ENCODE measurements at places on chromosomes 2 and 18.
A peak's percentile ranks its signal among the peaks of the same experiment; 100 is the strongest.

GRCh38 chr2:53210538-53210937, 557.1 kb upstream of the CHAC2 start:
- no peak for DNase-seq

DNA sequence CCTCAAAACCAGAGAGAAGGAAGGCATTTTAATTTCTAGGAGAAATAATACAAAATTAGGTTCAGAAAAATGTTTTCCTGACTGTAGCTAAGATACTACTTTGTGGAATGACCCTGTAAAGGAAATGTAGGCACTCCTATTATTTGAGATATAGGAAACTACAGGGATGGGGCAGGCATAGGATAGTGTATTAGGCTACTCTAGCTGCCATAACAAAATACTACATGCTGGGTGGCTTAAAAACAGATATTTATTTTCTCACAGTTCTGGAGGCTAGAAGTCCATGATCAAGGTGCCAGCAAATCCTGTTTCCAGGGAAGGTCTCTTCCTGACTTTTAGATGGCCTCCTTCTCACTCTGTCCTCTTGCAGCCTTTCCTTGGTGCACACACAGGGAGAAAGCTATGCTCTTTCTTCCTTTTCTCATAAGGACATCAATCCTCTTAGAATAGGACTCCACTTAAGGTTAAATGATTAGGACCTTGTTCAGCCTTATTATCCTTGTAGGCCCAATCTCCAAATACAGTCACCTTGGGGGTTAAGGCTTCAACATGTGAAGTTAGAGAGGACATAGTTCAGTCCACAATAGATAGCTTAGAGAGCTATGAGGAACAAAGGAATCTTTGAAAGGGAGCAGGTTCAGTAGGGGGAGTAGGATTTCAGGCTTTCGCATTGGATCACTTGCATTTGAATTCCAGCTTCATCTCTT, 14.0 kb upstream of the CAVIN2 start:
- no peak for DNase-seq

DNA sequence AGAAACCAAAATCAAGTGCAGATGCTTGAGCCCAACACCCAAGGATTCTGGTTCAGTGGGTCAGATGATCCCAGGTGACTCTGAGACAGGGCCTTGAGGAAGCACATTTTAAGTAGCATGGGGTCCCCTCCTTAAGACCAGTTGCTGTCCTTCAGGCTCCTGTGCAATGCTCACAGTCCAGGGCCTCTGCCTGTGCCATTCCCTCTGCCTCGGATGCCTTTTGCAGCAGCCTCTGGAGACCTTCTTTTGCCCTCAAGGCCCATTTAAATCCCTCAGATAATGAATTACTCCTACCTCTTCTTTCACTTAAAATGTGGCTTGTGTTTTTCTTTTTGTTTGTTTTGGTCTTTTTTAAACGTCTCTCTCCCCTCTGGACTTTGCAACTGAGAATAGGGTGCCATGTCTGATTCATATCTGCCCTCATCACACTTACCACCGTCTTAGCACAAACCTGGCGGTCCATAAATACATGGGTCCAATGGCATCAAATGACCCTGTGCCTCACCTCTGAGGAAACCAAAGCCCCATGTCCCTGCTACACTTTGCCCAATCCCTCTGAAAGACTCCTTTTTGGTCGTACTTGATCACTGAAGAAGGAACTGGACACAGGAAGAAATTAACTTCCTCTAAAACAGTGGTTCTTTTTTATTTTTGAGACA, 14.2 kb downstream of the ACTG2 start:
- no peak for DNase-seq

- DNase-seq = no peak
Observed at GRCh38 chr18:33184175-33184574, 256.3 kb downstream of the CCDC178 start.

- no peak for DNase-seq
Observed at GRCh38 chr2:20150806-20151571, 73.9 kb downstream of the SDC1 start.

DNA sequence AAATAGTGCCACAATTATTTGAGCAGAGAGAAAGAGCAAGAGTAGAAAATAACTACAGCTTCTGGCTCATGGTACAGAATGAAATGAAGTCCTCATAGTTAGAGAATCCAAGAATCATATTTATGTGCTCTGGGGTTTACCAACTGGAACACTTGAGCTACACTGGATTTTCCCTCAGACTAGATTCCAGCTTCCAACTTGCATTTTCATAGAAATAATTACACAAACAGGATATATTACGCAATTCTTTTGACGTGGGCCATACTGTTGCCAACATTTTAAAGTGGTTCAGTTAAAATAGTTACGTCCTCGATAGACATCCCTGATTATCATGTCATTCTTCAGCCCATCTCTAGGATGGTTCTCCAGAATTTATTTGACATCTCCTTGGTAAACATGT, 129.2 kb downstream of the ETAA1 start:
- DNase-seq = no peak

GRCh38 chr18:10230072-10230471, 224.4 kb upstream of the APCDD1 start:
- DNase-seq = no peak

DNA sequence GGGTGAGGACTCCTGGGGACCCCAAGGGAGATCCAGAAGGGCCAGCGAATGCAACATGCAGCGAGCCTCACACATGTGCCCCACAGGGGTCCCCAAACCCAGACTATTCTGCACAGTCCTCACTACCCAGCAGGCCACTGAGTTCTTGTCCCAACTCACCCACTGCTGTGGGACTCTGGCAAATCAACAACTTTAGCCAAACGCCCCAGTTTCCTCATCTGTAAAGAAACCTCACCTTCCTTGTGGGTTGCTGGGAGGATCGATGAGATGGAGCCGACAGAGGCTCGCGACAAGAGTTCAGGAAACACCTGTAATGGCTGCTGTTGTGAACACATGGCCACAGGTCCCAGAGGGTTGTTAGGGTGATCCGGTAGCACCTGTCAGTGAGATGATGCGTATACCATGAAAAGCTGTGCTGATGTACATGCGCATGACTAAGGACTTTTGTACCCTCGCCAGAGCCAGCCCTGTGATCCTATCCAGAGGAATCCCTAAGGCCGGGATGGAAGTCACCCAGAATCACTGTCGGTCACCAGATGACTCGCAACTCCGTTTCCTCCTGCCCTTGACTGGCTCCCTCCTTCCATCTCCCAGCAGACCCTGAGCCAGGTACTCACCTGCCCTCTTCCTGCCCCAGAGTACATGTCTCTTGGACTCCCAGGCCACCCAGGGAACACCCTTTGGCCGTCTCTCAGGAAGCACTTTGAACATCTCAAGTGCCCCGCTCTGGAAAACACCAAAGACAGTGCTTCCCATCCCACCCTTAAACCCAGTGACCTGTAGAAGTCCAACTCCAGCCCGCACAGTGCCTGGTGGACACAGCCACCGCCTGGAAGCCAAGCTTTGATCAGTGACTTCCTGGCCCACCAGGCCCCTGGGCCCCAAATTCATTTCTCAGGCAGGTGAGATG, 103.3 kb upstream of the ID2 start:
- DNase-seq = no peak

DNA sequence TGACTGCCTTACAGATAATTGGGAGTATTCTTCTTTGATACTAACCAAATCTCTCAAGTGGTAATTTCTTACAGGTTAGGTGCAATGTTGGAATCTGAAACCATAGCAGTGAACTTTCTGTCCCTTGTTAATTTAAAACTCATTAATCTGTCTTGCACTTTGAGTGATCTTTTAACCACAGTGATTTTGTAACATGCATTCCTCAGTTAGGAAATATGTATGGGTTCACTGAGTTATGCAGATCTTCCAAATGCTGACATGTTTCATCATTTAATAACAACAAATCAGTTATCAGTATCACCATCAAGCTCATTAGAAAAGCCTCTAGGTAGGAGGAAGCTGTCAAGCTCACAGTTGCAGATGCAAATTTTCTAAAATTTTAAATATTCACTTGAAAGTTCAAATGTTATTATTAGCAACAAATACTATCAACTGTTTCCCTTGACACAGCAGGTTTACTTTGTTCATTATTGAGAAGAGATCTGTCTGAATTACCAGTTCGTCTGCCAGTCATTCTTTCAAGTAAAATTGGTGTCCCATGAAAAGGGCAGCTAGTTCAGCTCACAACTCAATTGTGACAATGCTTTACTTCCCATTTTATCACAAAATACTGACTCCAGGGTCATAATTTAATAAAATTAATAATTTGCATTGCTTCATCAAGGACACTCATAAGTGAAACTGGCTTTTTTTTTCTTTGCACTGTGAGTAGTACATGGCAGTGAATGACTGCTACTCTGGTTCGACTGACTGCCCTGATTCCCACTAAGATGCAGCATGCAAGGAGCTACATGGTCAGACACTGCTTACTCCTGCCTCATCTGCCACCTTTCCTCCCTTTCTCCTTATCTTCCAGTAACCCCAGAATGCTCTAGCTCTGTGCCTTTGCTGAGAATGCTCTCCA, 31.6 kb downstream of the SUCLG1 start:
- no peak for DNase-seq

GRCh38 chr2:105545730-105546627, 147.1 kb upstream of the FHL2 start:
- peak; percentile 59 for DNase-seq

GRCh38 chr2:203510256-203510940, 24.7 kb downstream of the RAPH1 start:
- no peak for DNase-seq

DNA sequence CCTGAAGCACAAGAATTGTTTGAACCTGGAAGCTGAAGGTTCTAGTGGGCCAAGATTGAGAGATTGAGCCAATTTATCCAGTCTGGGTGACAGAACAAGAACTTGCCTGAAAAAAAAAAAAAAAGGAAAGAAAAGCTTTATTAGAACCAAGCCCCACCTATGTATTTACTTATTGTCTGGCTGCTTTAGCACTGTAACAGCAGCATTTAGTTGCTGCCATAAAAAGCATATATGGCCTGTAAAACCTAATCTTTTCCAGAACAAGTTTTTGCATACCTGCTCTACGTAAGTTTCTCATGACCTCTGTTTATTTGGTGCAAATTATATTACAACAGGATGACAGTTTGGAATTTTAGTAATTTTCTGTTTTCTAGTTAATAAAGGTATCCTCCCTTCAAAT, 1565.6 kb upstream of the LRRTM1 start:
- no peak for DNase-seq

DNA sequence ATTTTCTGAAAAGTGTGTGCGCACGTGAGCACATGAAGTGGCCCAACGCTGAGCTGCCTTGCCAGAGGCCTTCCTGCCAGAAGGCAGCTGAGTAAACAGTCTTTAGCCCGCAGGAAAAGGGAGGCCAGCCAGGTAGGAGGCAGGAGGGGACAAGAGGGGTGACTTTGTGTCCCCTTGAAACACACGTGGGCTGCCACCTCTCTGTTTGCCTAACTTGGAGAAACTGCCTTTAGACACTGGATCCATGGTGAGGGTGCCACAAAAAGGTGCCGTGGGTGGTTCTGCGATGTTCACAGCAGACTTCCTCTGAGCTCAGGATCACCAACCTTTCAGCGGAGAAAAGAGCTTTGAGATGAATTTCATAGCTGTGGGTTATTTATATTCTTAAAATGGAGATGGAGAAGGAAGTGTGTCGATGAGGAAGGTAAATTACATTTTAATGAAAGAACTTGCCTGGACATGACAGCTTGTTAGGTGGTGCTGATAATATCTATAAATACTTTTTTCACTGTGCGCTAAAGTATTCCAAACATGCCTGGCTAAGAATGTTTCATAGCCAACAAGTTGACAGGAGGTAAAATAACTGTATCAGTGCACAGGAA, 36.6 kb upstream of the ASB1 start:
- DNase-seq = peak; percentile 88

All from NCI-H510A treated with DMSO at 0.1 percent for 48 hours (cell line).